ENCODE measurements at places on chromosomes 1 and 21.
A peak's percentile ranks its signal among the peaks of the same experiment; 100 is the strongest.

- no peak for DNase-seq
These were observed 338.2 kb downstream of the KIF26B start for GRCh38 chr1:245493029-245493428.

GRCh38 chr1:36691374-36691773 is 208.7 kb upstream of the CSF3R start:
- DNase-seq, result peak; percentile 43

- no peak for DNase-seq
These were observed 10.3 kb downstream of the DNALI1 start for GRCh38 chr1:37567023-37567422.

DNA sequence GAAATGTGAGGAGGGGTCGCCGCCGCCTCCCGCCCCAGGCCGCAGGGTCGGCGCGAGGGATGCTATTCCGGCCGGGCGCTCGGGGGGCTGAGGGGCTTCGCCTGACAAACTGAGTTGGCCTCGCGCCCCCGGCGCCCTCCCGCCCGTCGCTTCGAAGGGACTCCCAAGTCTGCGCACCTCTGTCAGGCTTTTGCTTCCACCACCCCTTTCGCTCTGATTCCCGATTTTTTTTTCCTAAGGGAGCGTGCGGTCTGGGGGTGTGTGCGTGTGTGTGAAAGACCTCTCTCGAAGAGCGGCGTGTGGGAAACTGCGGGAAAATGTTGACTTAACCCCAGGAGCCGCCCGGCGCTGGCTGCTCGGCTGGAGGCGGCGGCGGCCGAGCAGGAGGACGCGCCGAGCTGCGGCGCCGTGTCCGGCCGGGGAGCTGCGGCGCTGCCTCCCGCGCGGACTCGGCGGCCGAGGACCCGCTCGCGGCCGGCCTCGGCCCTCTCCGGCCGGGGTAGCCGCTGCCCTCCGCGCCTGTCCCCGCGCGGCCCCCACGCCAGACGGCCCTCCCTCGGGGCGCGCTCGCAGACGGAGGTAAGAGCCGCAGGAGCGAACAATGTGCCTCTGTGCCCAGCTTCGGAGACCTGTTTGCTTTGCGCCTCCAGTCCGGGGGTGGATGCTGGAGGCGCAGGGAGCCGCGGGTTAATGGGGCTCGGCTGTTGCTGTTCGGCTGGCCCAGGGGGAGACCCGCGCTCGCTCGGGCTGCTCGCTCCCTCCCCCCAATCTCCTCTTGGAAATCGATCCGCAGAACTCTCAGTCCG is 1.1 kb downstream of the ADGRL2 start:
- peak; percentile 24 for DNase-seq

GRCh38 chr1:60874718-60875117 is 207.6 kb upstream of the NFIA start:
- DNase-seq, result no peak

Data from RCC 7860 (cell line).